SJCRH30 (cell line): ENCODE measurements at places on chromosomes 2 and 18. TPM values are rescaled to one million over a fixed set of nuclear protein-coding genes. Genes with fewer than 3 reads are reported as not detected.

DNA sequence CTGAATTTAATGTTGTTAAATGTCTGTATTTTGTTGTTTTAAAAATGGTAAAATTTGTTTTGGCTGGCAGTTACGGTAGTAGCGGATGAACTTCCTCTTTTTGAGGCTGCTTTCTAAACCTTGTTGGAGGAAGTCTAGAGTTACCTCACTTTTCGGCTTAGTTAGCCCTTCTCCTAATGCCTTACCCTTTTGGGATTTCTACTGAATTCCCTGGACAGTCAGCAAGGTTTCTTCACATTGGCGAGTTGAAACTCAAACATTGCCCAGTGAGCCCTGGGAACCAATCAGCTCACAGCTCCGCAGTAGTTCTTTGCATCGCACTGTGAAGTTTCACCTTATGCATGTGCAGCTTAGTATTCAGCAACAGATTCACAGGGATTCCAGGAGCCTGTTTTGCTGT is 55.2 kb downstream of the TMEM247 start:
- H3K27me3 ChIP-seq = no peaks in the 10 kb centered on the region
- H3K36me3 ChIP-seq = peaks cover 9% of the 10 kb centered on the region
- H3K27ac ChIP-seq = no peak overlapping the region

- peaks cover 21% of the 10 kb centered on the region for H3K4me1 ChIP-seq
- H3K27me3 ChIP-seq = no peaks in the 10 kb centered on the region
- no peak for DNase-seq
- H3K4me3 ChIP-seq = no peak overlapping the region
- H3K27ac ChIP-seq = no peak overlapping the region
- no peaks in the 10 kb centered on the region for H3K36me3 ChIP-seq
These were observed 99.4 kb upstream of the STPG4 start for GRCh38 chr2:47254464-47254863.

- DNase-seq = no peak
- no peaks in the 10 kb centered on the region for H3K4me1 ChIP-seq
These were observed 187.7 kb upstream of the HAAO start for GRCh38 chr2:42979870-42980763.

- DNase-seq = no peak
- no peaks in the 10 kb centered on the region for H3K4me1 ChIP-seq
- no peaks in the 10 kb centered on the region for H3K36me3 ChIP-seq
These were observed 1367.2 kb upstream of the CELF4 start for GRCh38 chr18:38932752-38933151.

The LIPT1 gene
- total RNA-seq = 7.7 TPM in 2 replicates

The LYG2 gene
- 0.30 and 0.36 TPM in 2 replicates for total RNA-seq

The ABCG5 gene
- not detected in 2 replicates for total RNA-seq

The DPP10 gene
- total RNA-seq = not detected in 2 replicates
